A172 (cell line): ENCODE measurements at places on chromosomes 5 and 9. TPM values are rescaled to one million over a fixed set of nuclear protein-coding genes. Genes with fewer than 3 reads are reported as not detected.
A peak's percentile ranks its signal among the peaks of the same experiment; 100 is the strongest.

SPATA9 gene
- not detected in 2 replicates for total RNA-seq

- DNase-seq, result no peak
Measured at GRCh38 chr5:179616002-179616594, 7.4 kb downstream of the HNRNPH1 start.

DNA sequence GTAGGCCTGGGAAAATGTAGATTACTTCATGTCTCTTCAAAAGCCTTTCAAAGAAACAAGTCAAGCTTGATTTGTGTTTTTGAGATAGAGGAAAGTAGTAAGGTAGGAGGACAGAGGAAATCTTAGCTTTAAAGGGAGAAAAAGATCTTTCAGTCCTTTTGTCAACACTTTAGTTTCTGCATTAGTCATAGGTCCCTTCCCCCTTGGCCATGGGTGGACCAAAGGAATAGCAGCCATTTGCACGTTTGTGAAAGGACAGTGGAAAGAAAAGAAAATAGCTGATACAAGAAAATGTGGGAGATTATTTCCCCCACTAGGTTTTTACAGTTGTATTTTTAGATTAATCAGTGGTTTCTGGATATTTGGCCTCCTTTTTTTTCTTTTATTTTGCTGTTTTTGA, 121.9 kb upstream of the GRHPR start:
- peak; percentile 25 for DNase-seq

DNA sequence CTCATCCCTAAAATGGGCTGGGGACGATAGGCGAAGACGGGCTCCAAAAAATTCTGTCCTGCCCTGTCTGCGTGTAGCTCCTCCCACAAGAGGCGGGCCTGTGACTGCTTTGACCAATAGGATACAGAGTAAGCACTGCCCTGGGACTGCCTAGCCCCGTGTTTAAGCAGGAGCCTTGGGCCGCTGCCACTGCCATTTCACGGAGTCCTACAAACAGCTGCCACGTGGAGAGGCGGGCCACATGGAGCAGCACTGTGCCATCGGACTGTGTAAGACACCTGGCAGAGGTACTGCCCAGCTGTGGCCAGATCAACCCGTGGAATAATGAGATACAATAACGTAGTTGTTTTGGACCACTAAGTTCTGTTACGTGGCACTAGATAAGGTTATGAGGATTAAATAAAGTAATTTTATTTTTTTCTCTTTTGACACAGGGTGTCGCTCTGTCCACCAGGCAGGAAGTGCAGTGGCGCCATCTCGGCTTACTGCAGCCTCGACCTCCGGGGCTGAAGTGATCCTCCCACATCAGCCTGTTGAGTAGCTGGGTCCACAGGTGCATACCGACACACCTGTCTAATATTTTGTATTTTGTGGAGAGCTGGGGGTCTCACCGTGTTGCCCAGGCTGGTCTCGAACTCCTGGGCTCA, 87.2 kb downstream of the LMNB1 start:
- no peak for DNase-seq

MYMK gene
- not detected in 2 replicates for total RNA-seq

TEX48 gene
- total RNA-seq, result not detected in 2 replicates

INPP5E gene
- 16.6 and 17.6 TPM in 2 replicates for total RNA-seq

GRCh38 chr5:115098041-115098702, 71.5 kb downstream of the TRIM36 start:
- peak; percentile 65 for DNase-seq

- DNase-seq, result peak; percentile 83
Measured at GRCh38 chr9:115691693-115692092, 461.9 kb upstream of the PAPPA start.

DNA sequence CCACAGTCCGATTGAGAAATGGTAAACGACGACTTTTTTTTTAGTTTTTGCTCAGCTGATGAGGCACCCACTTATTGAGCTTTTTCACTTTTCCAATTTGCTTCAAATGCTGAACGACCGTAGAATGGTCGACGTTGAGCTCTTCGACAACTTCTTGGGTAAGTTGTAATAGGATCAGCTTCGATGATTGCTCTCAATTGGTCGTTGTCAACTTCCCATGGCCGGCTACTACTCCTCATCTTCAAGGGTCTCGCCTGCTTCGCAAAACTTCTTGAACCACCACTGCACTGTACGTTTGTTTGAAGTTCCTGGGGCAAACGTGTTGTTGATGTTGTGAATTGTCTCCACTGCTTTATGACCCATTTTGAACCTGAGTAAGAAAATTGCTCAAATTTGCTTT, 35.7 kb downstream of the NSD1 start:
- DNase-seq, result no peak

GRCh38 chr5:148418511-148418910, 34.8 kb downstream of the FBXO38 start:
- no peak for DNase-seq

DNA sequence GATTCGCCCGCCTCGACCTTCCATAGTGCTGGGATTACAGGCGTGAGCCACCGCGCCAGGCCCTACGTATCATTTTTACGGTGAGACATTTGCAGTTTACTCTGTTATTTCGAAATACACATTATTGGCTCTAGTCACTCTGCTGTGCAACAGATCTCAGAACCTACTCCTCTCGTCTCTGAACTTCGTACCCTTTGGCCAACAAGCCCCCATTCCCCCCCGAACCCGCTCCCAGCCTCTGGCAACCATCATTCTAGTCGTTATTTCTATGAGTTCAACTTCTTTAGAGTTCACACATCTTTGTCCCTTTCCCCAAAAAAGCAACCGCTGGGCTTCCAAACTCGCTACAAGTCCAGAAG, 735 bp downstream of the PTGR1 start:
- no peak for DNase-seq
